Right renal cortex interstitium (tissue), 3 donors: ENCODE measurements at places on chromosomes 3 and 15. TPM values are rescaled to one million over a fixed set of nuclear protein-coding genes. Genes with fewer than 3 reads are reported as not detected.

CERS3 gene
- 0.10 TPM for polyA plus RNA-seq

GRCh38 chr3:138450181-138450580 is 15.8 kb downstream of the ESYT3 start:
- no peak for DNase-seq

DNA sequence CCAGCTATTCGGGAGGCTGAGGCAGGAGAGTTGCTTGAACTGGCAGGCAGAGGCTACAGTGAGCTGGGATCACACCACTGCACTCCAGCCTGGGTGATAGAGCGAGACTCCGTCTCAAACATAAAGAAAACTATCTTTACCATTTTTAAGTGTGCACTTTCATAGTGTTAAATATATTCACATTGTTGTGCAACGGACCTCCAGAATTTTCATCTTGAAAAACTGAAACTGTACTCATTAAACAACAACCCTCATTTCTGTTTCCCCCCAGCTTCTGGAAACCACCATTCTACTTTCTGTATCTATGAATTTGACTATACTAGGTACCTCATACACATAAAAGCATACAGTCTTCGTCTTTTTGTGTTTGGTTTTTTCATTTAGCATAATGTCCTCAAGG is 375.1 kb downstream of the SHQ1 start:
- no peak for DNase-seq

GRCh38 chr3:140292684-140293083 is 357.7 kb downstream of the CLSTN2 start:
- no peak for DNase-seq

DNA sequence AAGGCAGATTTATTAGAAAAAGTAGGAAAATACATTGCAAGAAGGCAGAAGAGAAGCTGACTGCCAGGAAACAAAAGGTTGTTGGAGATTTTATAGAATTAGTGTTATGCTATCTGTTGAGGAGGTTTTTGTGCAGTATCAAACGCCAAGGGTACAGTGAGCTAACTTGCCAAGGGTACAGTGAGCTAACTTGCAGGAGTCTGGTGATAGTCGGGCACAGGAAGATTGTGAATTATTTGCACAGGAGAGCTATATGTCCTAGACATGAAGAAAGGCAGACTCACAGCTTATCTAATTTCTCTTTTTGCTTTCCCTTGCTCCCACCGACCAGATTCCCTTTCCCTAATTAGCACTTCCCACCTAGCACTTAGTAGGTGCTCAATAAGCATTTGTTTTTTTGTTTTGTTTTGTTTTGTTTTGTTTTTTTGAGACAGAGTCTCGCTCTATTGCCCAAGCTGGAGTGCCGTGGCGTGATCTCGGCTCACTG is 2.7 kb upstream of the CSK start:
- DNase-seq: no peak

PPP1R14D gene
- polyA plus RNA-seq: 0.22 TPM

PRTG gene
- polyA plus RNA-seq: 12.7 TPM

DNA sequence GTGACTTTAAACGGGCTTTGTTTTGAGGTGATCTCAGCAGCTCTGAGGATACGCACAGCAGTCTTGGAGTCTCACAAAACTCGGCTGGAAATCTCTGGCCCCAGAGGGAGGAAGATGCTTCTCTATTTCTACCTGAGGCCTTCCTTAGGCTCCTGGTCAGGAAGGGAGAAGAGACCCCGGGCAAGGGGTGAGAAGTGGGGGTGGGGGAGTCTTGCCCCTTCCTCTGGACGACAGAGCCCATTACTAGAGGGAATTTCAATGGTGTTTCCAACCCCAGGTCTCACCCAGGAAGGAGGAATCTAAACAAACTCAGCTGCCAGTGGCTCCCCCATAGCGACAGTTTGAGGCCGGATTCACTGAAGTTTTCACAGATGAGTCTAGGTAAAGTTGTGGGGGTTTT is 37.4 kb upstream of the PCSK6 start:
- DNase-seq: no peak

CDHR4 gene
- polyA plus RNA-seq: not detected

- no peak for DNase-seq
These were observed 1.2 kb downstream of the ERC2 start for GRCh38 chr3:56467108-56467507.

GRCh38 chr3:40631341-40631995 is 106.7 kb downstream of the ZNF621 start:
- DNase-seq: no peak

GRCh38 chr3:50972029-50972428 is 297.3 kb downstream of the DOCK3 start:
- DNase-seq: no peak

GPR62 gene
- polyA plus RNA-seq: 0.36 TPM
